ENCODE measurements at places on chromosomes 4 and X. TPM values are rescaled to one million over a fixed set of nuclear protein-coding genes. Genes with fewer than 3 reads are reported as not detected.

The DGAT2L6 gene
- polyA plus RNA-seq = not detected

The MORC4 gene
- polyA plus RNA-seq = 1.3 TPM

The EXOC1L gene
- polyA plus RNA-seq = not detected

The SPATA18 gene
- not detected for polyA plus RNA-seq

The ANTXR2 gene
- polyA plus RNA-seq = 0.67 TPM

The COL4A6 gene
- not detected for polyA plus RNA-seq

The SYTL5 gene
- polyA plus RNA-seq = not detected

Measured in Purkinje cell (primary cell).